BJ (cell line): ENCODE measurements at places on chromosomes 11 and 22.

DNA sequence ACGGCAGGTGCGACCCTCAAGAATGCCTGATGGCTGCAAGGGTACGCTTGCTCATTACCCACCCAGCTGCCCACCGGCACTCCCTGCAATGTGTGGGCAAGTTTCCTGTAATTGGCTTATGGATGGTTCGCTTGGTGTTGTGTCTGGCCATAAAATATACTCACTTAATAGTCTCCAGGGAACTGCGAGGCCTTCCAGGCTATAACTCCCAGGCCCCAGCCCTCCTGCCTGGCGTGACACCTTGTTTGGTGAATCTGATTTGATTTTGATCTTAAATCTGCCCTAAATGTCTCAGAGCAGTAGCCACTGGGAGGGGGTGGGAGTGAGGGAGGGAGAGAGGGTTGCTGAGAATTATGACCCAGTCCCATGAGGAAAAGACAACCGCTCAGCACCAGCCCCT, 572.2 kb downstream of the BUD13 start:
- DNase-seq, result no peak

- no peak for DNase-seq
Measured at GRCh38 chr11:33585586-33586209, 114.9 kb downstream of the C11orf91 start.

DNA sequence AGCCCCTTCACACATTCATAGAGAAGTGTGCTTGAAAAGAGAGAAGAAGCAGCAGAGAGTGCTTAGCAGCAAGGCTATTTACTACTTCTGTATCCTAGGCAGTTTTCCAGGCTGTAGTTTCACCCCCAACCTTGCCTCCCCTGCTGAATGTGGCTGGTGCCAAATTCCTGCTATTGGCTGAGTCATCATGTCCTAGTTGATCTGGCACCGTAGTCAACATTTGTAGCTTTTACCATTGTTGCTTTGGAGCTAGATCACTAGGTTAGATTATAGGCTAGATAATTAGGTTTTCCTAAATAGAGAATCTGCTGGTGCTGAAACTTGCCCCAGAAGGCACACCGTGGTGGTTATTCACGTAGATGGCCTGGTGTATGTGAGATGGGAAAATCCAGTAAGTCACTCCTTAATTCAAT, 32.7 kb downstream of the ARHGAP42 start:
- peak; percentile 29 for DNase-seq

DNA sequence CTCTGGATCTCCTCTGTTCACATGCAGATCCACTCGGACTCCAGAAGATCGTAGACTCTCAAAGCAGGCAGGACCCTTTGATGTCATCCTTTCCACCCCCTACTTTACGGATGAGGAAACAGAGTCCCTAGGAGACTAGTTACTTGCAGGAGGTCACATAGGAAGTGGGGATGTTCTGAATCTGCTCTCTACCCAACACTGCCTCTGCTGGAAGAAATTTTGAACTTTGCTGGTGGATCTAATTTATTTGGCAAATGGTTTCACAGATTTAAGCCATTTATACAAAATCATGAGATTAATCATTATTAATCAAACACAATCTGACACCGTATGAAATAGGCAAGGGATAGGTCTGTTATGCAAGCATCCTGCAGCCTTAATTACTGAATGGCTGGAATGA, 55.0 kb upstream of the USP47 start:
- DNase-seq, result no peak

- DNase-seq, result no peak
Measured at GRCh38 chr22:37564111-37564711, 3.9 kb downstream of the CDC42EP1 start.

DNA sequence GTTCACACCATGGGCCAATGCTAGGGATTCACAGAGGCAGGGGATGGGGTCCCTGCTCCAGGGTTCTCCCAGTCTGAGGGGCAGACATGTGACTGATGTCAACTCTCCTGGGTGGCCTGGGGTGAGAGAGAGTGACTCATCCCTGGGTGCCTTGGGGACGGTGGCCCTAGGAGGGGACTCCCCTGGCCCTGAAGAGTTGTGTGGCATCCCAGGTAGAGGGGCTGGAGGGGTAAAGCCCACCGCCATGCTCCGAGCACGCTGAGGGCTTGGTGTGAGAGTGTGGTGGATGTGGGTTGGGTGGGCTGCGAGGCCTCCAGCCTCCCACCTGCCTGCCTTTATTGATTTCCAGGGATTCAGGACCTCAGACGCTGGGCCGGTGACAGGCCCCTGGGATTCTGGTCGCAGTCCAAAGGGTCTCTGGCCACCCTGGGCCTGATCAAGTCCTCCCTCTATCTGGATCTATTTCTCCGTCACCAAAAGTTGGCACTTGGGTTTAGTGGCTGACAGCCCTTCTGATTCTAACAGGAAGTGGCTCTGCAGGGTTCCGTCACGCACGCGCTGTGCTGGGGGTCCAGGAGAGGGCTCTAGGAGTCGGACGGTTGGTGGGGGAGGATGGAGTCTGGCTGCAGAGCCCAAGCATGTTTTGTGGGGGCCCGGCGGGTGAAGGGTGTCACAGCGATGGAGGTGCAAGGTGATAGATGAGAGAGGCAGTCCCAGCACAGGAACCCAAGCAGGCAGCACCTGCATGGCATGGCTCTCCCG, 27.3 kb upstream of the WNT7B start:
- no peak for DNase-seq
